NCI-H2081 (cell line): ENCODE measurements at places on chromosomes 3 and 15.

DNA sequence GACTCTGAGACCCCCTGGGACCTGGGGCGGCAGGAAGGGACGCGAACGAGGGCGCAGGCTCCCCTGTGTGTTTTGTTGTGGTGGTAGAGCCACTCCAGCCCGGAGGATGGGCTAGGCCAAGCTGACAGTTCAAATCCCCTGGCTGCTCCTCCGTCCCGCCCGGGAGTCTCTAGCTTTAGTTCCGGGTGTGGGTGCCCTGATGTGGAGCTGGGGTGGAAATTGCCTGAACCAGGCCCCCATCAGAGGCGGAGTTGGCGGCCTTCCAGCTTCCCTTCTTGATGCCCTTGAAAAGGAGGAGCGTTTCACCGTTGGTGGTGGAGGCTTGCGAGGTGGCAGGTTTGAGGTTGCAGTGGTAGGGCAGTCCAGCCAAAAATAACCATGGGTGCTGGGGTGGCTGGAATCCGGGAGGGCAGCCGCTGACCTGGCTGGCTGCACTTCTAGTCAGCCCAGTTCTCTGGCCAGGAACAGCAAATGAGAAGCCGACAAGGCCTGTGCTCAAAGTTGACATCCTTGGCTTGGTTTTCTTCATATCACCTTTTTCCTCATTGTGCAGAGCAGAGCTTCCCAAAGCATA lies 817 bp downstream of the CLK3 start:
- DNase-seq = peak; percentile 49

DNA sequence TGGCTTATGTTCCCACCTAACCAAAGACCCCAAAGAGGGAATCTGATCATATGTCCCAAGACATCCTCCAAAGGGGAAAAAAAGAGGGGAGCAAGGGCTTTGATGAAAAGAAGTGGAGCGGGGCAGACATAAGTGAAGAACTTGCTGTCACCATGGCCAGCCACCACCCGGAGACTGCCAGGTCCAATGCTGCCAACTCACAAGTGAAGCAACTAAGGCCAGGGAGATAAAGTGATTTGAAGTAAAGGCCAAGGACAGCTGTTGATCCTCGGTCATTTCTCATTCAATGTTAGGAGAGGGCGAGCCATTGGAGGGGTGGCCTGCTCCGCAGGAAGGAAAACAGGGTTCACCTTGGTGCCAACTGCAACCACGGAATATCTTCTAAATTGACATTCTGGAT lies 72.6 kb upstream of the C3orf80 start:
- no peak for DNase-seq

DNA sequence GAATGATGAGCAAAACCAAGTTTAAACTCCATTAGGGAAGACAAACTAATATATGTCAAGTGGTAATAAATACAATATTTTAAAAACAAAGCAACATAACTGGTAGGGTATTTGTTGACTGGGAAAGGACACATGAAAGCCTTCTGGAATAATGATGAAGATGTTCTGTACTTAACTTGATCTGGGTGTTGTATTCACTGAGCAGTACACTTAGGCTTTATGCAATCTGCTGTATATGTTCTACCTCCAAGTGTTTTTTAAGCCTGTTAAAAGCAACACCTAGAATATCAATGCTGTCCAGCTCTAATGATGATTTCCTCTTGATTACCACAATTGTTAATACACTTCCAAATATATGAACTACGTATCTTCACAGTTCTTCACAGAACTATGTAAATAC lies 46.6 kb downstream of the GSK3B start:
- no peak for DNase-seq

- DNase-seq = no peak
Observed at GRCh38 chr3:173770011-173770410, 372.5 kb downstream of the NLGN1 start.

GRCh38 chr15:23482228-23482627 lies 35.2 kb upstream of the GOLGA6L2 start:
- DNase-seq = no peak

GRCh38 chr3:122258757-122259371 lies 66.2 kb upstream of the CSTA start:
- peak; percentile 74 for DNase-seq

GRCh38 chr3:26825454-26825853 lies 202.9 kb downstream of the LRRC3B start:
- DNase-seq = no peak

- no peak for DNase-seq
Observed at GRCh38 chr3:37961622-37962431, 28.8 kb upstream of the VILL start.

DNA sequence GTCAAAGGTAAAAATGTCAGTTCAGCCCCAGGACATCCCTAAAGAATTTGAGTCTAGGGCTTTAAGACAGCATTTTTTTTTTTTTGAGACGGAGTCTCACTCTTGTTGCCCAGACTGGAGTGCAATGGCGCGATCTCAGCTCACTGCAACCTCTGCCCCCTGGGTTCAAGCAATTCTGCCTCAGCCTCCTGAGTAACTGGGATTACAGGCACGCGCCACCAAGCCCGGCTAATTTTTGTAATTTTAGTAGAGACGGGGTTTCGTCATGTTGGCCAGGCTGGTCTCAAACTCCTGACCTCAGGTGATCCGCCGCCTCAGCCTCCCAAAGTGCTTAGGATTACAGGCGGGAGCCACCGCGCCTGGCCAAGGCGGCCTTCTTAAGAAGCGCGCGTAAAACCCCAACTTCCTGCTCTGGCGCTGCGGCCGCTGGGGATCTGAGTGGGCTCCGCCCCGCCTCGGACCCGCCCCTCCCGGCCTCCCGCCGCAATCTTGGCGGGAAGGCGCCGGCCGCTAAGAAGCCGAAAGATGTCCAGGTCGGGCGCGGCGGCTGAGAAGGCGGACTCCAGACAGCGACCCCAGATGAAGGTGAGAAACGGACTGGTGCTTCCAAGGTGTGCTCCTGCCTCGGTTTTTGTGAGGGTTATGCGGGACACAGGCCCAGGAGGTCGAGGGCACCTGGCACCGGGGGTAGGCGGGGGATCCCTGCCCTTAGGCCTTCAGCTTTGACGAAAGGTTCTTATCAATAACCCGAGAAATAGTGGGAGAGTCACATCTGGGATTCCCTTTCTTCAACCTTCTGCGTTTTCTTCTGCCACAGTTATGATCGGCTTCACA lies at the start of gene WDR76:
WDR76 (plus strand) TSS at position 495 of the 834 bp plus-strand sequence; CDS start at position 526, 31 bp downstream.
- peak; percentile 88 for DNase-seq

DNA sequence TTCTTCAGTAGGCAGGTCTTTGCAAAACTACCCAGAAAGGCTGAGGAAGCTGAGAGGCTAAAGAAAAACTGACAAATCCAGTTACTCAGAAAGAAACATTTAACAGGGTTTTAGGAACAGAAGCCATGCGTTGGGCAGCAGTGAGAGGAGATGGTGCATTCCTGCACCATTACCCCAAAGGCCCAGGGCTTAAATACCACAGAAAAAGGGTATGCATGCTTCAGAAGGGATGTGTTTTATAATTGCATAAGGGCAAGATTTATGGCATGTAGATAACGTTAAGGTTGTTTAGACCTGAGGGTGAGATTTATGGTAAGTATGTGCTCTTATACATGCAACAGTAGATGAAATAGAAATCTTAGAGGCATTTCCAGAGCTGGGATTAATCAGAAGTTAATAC lies 10.0 kb downstream of the C3orf52 start:
- DNase-seq = no peak

DNA sequence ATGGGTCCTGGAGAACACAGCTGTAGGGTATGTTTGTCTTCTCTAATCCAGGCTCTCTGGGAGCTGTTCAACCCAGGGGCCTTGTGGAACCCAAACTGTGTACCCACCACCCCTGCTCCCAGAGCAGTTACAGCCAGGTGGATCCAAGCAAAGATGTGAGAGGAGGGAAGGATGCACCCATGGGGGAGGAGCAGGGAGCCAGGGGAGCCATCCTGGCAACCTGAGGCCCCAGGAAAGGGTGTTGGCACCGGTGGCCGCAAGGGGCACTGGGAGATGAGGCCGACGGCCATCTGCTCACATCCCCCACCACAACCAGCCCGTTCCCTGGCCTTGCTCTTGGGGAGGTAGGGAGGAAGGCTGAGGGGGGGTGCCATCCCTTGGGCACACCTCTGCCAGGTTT lies 43.2 kb downstream of the CMTM6 start:
- no peak for DNase-seq

GRCh38 chr15:86959254-86959653 lies 879.6 kb downstream of the AGBL1 start:
- DNase-seq = no peak

DNA sequence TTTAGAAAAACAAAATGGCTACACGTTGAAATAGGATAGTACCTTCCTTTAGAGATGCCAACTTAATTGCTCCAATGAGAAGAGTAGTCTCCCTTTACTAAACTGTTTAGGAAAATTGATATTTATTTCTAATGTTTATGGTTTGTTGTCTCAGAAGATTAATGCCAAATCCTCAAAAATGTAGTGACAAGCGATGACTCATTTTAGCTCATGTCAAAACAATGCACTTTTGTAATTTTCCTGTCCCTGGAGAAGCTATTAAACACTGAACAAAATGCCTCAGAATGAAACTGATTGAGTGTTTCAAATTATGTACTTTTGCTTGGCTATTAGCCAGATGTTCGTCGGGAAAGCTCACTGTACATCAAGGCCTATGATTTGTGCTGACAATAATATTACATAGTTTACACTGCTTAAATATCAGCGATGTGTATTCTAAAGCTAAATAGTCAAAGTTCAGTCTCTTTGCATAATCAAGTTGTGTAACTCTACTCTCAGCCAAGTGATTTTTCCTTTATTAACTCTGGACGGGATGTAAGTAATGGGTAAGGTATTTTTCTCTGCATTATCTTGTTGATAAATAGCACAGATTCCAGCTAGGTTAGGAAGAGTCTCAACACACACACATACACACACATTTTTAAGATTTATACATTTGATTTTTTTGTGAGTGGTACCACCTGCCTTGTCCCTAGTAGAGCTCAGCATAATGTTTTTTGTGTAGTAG lies 83.7 kb downstream of the CMSS1 start:
- DNase-seq = no peak

GRCh38 chr3:176554791-176555654 lies 642.3 kb downstream of the TBL1XR1 start:
- DNase-seq = no peak

GRCh38 chr3:12675115-12675810 lies 11.3 kb upstream of the RAF1 start:
- no peak for DNase-seq

DNA sequence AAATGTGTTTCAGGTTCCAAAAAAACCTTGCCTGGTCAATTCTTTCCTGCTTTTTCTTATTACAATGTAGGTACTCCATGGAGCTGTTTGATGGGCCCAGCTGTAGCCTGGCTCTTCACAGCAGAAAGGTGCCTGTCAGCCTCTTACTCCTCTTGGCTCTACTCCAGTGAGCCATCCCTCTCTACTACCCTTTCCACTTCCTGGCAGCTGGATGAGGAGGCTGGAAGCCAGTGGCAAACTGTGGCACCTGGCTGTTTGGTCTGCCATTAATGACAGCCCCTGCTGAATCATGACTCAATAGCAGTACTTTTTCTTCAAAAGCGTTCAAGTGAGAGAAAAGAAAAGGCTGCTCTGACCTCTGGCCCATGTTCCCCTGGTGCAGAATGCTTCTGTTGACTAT lies 618.1 kb downstream of the PYDC2 start:
- DNase-seq = peak; percentile 99

DNA sequence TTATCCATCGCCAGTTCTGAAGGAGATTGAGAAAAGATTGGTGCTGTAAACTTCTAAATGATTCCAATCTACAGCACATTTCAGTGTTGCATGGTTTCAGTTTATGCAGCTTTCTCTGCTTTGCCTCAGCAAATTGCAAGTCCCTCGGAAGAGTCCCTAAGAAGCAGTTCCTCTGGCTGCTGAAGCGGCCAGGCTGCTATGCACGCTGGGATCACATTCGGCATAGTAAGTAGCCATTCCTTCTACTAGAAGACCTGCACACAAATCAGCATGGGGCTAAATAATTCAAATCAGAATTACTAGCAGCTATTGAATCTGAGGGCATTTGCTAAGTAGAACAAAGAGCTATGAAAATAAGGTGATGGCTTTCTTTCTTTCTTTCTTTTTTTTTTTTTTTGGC lies 769.5 kb downstream of the AGBL1 start:
- no peak for DNase-seq

- no peak for DNase-seq
Observed at GRCh38 chr3:46184469-46184868, 23.6 kb downstream of the CCR1 start.

GRCh38 chr3:111338059-111338698 lies 203.8 kb upstream of the CD96 start:
- peak; percentile 55 for DNase-seq

DNA sequence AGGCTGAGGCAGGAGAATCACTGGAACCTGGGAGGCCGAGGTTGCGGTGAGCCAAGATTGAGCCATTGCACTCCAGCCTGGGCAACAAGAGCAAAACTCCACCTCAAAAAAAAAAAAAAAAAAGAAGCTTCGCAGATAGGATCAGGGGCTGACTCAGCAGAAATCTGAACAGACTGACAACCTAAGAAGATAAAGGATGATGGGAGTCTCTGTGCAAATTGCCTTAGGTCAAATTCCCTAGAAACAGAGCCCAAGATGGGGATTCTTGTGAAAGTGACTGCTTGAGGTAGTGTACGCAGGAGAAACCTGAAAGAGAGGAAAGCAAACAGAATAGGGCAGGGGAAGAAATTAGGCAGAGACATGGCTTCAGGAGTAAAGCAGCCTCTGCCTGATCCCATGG lies 160.8 kb upstream of the LRIG1 start:
- DNase-seq = no peak

GRCh38 chr15:70193734-70194133 lies 96.0 kb upstream of the TLE3 start:
- no peak for DNase-seq

GRCh38 chr3:126082362-126083137 lies 1.4 kb downstream of the SLC41A3 start:
- no peak for DNase-seq

- DNase-seq = no peak
Observed at GRCh38 chr3:53846851-53847155, 435 bp downstream of the IL17RB start.

DNA sequence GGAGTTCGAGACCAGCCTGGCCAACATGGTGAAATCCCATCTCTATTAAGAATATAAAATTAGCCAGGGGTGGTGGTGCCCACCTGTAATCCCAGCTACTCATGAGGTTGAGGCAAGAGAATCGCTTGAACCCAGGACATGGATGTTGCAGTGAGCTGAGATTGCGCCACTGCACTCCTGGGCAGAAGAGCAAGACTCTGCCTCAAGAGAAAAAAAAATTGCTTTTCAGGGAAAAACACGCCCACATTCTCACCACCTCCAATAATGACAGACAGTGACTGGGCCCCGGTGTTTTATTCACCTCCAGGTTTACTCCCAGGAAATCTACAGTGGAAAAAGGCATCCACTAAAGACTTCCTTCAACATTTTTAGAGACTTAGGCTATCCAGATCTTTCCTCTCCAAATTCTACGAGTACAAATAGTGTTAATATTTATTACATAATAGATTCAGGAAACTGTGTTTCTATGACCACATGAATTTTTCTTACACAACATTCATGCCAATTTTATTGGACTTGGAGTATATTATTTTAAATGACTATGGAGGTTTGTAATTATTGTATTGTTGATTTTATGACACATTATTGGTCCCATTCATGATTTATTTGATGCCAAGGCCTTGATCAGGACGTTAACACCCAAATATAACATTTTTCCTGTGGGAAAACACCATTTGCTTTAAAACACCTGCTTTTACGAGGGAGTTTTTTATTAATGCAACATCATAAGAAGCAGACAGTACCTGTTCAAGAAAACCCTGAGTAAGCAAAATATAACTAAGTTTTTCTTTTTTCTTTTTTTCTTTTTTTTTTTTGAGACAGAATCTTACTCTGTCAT lies 26.6 kb downstream of the IGF2BP2 start:
- no peak for DNase-seq
